Anterior cingulate cortex (tissue), 58 donors: ENCODE measurements at places on chromosomes 5 and 9.

DNA sequence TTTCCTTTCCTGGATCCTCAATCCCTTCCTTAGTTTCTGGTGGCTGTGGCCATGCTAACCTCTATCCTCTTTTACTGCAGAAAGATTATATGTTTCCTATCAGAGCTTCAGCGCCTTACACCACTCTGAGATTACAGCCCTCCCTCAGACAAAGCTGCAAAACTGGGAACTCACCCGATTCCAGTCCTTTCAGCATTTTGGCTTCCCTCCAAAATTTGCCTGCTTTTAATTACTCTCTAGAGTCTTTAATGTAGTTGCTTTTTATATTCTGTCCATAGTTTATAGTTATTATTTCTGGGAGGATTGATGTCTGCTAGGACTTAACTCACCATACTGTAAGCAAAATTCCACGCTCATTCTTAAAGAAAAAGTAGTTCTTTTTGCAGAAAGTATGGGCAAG is 110.2 kb downstream of the NSG2 start:
- no peak for DNase-seq

DNA sequence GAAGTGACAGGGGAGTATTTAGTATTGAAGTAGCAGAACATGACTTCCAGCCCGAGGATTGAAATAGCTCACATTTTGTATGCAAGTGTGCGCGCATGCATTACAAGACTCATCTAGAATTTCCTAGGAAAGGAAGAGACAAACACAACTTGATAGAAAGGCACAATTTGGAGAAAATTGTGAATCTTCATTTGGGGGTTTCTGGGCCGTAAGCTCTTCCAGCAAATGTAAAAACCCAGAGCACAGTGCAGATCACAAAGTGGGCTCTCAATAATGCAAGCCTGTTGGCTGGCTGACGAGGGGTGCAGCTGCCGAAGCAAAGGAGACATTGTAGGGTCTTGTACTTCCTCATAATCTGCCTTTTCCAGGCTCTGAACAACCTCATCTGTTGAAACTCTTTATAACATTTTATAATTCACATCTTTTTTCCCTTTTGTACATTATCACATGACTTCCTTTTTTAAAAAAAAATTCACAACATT is 109.0 kb downstream of the BAAT start:
- no peak for DNase-seq

DNA sequence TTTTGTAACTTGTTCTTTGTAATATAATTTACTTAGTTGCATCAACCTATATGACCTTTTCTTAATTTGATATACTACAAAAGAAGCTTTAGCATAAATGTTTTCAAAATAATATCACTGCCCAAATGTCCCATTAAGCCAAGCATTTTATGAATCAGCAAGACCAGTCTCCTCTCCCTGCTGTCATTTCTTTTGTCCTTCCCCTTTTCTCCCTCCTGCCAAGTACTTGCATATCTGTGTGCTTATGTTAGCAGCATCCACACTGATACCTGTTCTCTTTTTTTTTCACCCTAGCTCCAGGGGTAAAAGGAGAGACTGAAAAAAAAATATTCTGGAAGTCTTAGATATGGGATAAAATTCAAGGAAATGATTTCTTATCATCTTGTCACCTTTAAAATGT is 69.7 kb downstream of the ZSWIM6 start:
- no peak for DNase-seq

- no peak for DNase-seq
Measured at GRCh38 chr9:7360513-7360912, 439.1 kb downstream of the DMAC1 start.

DNA sequence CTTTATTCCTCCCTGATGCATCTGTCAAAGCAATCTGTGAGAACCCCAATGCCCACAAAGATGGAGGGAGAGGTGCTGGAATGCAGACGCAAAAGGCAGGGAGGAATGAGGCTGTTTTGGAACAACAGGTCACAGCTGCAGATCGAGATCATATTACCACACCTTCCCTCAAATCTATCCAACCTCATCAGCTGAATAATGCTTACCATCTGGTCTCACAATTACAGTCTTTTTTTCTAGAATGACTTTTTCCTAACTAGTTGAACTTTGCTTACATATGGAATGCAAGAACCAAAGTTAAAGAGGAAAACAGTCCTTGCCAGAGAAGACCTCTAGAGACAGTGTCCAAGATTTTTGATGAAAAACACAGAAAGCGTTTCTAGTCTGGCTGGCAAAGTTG is 158.1 kb downstream of the LPAR1 start:
- DNase-seq: no peak

- DNase-seq: no peak
Measured at GRCh38 chr9:138053996-138054752, 176.6 kb downstream of the CACNA1B start.

- DNase-seq: no peak
Measured at GRCh38 chr5:172792701-172793570, 21.9 kb upstream of the DUSP1 start.

DNA sequence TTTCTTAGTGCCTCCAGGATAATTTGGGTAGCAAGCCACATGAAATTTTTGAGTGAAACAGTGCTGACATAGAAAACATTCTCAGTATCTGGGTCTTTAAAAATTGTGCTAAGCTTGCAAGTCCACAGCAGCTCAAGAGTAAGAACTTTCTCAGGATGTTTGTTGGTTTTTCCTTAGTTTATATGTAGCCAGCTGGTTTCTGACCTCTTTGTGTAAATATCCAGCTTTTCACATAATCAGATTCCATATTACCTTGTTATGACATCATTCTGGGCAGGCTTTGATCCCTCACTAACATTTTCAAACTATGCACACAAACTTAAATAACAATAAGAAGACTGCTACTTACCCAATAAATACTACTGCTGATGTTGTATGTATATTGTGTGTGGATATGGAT is 82.9 kb upstream of the VCAN start:
- no peak for DNase-seq

DNA sequence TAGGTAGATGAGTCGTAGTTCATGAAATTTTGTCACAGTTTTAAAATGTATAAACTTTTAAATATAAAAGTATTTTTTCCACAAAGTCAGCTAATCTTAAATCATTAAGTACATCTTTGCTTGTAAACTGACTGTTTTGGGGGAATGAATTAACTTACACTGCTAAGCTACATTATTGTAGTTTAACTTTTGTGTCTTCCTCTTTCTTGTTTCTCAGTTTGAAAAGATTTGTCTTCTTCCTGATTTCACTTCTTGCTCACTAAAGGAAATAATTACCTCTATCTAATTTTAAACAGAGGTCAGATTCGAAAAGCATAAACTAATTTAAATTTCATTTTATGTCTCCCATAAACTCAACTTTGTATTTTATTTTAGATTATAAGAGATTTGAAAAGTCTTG is 5.7 kb downstream of the NIPSNAP3B start:
- no peak for DNase-seq

GRCh38 chr9:21060919-21061561 is 16.7 kb downstream of the IFNB1 start:
- DNase-seq: no peak

DNA sequence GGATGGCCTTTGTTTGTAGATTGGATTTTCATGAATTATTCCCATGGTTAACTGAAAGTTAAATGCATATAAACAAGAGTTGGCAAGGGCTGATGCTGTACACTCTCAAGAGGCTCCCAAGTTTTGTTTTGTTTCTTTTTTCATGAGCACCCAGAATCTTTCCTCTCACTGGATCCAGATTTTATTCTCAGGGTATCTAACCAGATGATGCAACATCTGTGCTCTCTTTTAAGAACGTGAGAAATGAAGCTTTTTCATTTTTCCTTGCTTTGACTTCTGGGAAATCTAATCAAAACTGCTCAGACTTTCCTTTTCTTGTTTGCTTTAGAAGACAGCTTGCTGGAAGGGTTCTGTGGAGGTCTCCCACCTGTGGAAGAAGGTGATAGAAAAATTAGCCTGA is 142.7 kb upstream of the SLC12A2 start:
- no peak for DNase-seq

GRCh38 chr9:27280860-27281259 is 16.1 kb downstream of the EQTN start:
- no peak for DNase-seq

GRCh38 chr5:128009403-128009802 is 74.2 kb upstream of the SLC12A2 start:
- DNase-seq: no peak
